ENCODE measurements at places on chromosomes 4 and X. TPM values are rescaled to one million over a fixed set of nuclear protein-coding genes. Genes with fewer than 3 reads are reported as not detected.

DNA sequence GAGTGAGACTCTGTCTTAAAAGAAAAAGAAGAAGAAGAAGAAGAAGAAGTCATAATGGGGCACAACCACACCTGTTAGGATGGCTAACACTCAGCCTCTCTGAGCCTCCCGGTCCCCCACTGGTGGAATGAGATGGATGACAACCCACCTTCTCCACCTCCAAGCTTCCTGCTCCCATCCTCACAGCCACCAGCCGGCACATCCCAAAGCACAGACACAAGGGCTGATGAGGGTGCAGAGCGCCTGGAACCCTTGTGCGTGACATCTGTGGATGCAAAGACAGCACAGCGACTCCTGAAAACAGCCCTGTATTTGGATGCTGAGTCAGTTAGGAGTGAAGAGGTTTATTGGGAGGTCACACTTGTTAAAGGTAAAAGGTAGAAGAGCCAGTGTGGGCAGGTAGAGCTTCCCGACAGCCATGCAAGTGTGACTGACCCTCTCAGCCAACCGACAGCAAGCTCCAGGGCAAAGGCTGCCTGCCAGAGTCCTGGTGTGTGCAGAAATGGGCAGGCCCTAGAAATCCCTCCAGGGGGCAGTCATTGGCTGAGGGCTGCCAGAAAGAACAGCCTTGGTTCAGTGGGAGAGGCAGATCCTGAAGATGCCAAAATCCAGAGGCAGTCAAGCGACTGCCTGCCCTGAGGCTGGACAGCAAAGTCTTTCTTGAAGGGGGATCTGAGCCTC lies 26.6 kb upstream of the MAN2B2 start:
- DNase-seq = peak; percentile 53

SEC24D gene
- total RNA-seq = 12.5 TPM

- no peak for DNase-seq
Measured at GRCh38 chr4:73718375-73719373, 21.7 kb upstream of the CXCL8 start.

DNA sequence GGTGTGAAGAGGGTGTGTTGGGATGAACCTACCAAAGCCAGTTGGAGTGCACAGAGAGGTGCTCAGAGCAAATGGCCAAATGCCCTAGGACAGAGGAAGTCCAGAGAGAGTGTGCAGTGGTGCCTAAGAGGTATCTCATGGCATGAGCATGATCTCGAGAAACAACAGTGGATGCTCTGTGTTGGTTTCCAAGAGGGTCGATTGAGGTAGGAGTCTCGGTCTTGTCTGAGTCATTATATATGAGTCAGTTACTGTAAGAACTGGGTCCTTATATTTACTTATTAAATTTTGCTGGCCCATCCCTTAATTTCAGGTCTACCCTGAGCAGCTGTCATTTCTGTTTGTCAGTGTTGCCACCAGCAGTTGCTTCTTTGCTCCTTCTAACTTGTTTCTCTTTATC lies 86.6 kb upstream of the TMEM150C start:
- no peak for DNase-seq

DNA sequence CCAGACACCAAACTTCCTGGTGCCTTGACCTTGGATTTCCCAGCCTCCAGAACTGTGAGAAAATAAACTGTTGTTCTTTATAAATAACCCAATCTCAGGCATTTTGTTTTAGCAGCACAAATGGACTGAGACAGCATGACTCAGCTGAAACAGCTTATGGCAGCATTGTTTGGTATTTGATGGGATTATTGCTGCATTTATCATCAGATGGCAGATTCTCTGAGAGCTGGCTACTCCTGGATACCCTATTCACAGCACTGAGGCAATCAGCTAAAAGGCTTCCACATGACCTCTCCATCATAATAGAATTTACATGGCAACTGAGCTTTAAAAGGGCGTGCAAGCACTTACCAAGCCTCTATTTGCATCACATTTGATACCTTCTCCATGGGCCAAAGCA lies 623.1 kb upstream of the CPEB2 start:
- DNase-seq = no peak

UBE2A gene
- 61.9 TPM for total RNA-seq

DNA sequence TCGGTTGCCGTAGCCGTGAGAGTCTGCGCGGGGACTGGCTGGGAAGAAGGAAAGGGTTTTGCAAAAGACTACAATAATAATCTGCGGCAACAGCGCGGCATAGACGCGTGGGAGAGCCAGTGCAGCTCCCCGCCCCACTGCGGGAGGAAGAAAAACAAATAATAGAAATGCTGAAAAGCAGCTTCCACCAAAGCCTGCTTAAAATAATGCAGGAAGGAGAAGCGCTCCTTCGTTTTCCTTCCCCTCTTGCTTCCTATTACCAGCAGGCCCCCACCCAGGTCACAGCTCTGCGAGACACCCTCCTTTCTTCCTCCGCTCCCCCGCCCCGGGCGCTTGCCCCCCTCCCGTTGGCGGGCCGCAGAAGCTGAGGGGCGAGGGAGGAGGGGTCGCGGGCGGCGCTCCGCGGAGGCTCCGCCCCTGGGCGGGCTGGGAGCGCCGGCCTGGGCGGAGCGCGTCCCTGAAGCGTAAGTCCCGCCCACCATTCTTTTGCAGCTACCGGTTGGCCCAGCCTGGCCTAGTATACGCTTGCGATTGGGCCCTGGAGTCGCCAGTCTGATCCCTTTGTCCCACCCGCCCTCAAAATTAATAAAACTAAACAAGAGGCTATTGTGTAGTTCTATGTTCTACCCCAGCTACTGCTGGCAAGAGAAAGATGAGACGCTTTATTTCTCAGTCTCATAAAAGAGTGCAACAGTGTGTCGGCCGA lies 636 bp upstream of the AMOT start:
- peak; percentile 88 for DNase-seq

DNA sequence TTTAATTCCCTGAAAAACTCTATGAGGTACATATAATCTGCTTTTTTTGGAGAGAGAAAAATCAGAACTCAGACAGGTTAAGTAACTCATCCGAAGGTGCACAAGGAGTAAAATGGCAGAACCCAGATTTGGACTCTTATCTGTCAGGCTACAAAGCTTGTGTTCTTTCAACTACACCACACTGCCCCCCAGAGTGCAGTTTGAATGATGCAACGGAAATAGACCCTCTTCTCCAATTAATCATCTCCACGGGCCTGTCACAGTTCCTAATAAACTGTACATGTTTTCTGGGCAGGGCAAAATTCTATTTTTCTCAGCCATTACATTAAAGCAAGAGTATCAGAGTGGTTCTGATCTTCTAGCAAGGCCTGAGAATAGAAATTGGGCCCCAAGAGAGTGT lies 35.3 kb upstream of the DCX start:
- DNase-seq = peak; percentile 13

GRCh38 chr4:78776079-78776728 lies at the start of gene BMP2K:
TSS of gene BMP2K (plus strand) at chr4:78776350. CDS start at chr4:78776544, 194 bp downstream.
- DNase-seq = peak; percentile 90

DNA sequence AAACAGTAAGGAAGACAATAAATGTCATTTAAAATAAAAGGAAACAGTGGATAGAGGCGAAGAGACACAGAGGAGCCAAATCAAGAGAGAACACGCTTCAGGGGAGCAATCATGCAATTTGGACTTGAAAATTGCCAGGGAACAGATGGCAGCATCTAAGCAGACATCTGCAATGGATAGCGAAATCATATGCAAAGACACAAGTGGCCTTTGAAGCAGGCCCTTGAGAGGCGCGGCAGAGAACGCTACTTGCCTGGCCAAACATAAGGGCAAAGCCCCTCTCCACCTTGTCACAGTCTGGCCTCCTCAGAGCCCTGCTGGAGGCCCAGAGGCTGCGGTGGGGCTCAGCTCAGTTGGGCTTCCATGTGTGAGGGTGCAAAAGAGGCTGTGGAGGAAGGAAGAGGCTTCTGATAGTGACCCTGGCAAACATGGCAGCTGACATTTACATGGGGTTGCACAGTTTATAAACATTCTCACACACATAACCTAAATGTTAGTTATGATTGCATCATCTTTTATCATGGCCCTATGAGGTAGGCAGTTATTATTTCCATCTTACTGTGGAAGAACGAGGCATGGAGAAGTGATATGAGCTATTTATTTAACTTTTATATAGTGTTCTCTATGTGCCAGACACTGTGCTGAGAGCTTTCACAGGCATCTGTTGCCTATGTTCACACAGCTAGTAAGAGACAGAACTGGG lies 18.3 kb downstream of the ADGRG4 start:
- no peak for DNase-seq

C4orf51 gene
- total RNA-seq = not detected

DNA sequence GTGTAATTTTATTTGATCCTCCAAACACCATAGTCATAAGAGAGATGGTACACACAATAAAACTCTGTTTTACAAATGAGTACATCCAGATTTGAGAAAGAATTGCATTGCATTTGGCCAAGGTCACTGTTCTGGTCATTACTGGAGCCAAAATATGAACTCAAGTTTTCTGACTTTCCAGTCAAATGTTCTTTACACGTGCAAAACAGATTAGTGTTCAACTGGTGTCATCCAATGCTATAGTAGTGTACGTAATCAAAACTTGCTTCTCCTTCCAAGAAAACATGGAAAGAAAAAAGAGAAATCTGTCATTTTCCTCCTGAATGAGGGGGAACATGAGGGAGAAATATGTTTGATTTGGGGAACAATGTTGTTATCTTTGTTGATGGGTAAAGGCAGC lies 291.9 kb downstream of the NAF1 start:
- DNase-seq = no peak

DNA sequence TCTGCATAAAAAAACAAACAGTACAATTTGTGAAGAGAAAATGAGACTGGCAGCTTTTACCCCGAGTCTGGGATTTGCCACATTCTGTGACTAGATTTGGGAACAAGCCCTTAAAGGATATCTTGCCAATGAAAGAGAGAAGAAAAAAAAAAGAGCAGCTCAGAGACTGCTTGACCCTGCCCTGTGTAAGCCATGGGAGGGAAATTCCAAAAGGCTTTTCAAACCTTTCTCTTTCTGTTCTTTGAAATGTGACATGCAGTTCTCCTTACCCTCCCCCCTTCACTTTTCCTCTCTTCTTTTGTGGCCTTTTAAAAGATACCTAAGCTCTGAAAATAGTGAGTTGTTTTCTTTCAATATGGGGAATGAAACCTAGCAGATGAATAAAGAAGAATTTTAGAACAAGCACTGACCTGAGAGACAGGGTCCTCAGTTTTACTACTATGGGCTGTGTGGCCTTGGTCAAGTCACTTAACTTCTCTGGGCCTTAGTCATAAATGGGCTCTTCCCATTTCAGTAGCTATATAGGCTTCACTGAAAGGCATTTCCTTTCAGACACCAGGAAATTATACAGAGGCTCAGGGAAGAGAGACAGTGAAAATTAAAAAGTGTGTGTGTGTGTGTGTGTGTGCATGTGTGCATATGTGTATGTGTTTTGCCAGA lies 5.1 kb downstream of the CCDC160 start:
- DNase-seq = no peak

- DNase-seq = no peak
Measured at GRCh38 chr4:101584306-101584705, 206.2 kb upstream of the BANK1 start.

GNRHR gene
- not detected for total RNA-seq
